ENCODE measurements at places on chromosomes 4 and X.

- no peak for DNase-seq
Measured at GRCh38 chr4:174663216-174663615, 140.9 kb upstream of the HPGD start.

- no peak for DNase-seq
Measured at GRCh38 chrX:57211906-57212305, 74.6 kb upstream of the FAAH2 start.

GRCh38 chr4:75030649-75031235, 97.8 kb downstream of the PARM1 start:
- no peak for DNase-seq

GRCh38 chrX:130179170-130179569, 7.4 kb downstream of the RAB33A start:
- no peak for DNase-seq

GRCh38 chr4:184647266-184648053, 1.8 kb downstream of the CASP3 start:
- DNase-seq = no peak

GRCh38 chr4:161359491-161359890, 804.3 kb downstream of the FSTL5 start:
- DNase-seq = no peak

GRCh38 chrX:21487832-21488231, 113.6 kb downstream of the CNKSR2 start:
- no peak for DNase-seq

DNA sequence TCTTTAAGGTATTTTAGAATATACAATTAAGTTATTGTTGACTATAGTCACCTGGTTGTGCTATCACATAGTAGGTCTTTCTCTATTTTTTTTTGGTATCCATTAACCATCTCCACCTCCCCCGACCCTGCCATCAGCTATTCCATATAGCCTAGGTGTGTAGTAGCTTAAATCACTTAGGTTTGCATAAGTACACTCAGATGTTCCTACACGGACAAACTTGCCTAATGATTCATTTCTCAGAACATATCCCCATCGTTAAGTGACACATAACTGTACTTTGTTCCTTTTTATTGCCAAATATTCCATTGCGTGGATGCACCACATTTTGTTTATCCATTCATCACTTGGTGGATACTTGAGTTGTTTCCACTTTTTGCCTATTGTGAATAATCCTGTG, 67.9 kb downstream of the SLAIN2 start:
- no peak for DNase-seq

DNA sequence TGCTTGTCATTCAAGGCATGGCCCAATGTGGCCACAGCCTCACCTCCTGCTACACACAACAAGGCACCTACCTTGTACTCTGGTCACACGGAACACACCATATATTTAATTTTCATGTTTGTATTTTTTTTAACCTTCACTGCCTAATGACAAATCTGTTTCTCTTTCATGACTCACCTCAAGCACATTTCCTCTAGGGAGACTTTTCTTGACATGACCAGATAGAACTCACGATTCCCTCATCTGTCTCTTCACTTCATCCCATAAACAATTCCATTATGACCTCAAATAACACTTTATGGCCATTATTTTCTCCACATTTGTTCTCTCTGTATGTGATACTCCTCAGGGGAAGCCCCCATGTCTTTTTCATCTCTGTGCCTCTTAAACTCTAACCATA, 11.1 kb downstream of the DRP2 start:
- DNase-seq = no peak

- DNase-seq = no peak
Measured at GRCh38 chrX:1464971-1465285, 12.2 kb upstream of the ASMTL start.

DNA sequence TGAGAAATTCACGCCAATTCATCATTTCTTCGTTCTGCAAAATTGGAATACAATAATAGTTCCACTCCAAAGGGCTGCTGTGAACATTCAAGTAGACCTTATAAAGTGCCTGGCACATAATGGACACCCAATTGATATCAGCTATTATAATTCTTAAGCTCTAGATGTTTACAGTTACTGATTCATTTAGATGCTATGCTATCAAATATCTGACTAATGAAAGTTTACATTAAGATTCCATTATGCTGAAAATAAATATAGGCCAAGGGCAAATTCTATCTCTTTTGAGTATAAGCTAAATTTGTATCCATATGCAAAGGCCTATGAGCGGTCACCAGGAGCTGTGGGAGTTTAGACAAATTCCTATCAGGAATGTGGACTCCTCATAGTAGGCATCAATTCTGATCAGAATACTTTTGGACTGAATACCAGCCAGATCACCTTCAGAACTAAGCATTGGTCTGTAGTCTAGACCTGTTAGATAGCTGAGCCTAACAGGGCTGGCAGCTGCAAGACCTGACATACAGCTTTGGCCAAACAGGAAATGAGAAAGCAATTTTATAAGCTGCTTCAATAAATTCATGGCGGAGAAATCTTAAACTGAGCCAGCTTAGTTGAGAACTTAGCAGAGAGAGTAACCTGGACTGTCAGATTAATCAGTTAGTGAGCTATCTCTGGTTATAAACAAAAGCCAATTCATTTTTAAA, 384.3 kb upstream of the ACTRT1 start:
- no peak for DNase-seq

DNA sequence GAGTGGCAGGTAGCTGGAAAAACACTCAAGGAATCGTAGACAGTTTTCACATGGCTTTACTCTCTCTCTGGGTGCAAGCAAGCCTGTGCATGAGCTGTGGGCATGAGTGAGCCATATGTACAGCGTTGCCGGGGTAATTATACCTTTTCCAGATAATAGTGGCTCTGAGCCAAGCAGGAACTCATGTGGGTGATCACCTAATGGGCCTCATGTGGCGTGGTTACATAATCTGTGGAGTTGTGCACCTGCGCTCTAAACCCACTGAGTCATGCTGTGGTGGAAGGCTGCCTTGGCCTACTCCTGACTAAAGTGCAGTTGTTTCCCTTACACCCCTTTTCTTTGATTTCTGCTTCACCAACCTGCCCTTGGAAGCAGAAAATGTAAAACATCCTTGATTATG, 1564.5 kb upstream of the PCDH10 start:
- no peak for DNase-seq

DNA sequence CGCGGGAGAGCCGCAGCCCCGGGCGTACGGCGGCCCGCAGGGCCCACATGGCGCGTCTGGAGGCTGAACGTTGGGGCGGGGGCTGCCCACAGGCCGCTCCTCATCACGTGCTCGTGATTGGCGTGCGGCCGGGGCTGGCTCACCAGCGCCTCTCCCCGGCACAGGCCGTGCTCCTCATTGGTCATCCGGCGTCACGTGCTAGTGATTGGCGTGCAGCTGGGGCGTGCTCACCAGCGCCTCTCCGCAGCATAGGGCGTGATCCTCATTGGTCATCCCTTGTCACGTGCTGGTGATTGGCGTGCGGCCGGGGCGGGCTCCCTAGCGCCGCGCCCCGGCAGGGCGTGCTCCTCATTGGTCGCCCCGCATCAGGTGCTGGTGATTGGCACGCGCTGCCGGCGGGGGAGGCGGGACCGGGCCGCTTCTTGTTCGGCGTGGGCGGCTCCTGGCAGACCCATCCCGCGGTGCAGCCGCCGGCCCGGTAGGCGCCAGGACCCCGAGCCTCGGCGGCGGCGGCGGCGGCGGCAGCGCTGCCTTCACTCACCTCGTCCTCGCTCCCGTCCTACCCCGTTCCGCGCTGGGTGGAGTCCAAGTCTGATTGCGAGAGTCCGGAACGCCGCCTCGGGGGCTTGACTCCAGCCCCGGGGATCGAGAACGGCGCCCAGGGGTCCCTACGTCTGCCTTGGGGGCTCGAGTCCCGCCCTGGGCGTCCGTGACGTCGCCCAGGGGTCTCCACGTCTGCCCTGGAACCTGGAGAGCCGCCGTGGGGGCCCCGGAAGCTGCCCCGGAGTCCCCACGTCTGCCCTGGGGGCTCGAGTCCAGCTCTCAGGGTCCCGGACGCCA, at the start of gene GTPBP6:
Gene GTPBP6 (minus strand): TSS at position 58 of the 840 bp plus-strand sequence. CDS start 9 bp downstream, at position 49.
- DNase-seq = peak; percentile 98

DNA sequence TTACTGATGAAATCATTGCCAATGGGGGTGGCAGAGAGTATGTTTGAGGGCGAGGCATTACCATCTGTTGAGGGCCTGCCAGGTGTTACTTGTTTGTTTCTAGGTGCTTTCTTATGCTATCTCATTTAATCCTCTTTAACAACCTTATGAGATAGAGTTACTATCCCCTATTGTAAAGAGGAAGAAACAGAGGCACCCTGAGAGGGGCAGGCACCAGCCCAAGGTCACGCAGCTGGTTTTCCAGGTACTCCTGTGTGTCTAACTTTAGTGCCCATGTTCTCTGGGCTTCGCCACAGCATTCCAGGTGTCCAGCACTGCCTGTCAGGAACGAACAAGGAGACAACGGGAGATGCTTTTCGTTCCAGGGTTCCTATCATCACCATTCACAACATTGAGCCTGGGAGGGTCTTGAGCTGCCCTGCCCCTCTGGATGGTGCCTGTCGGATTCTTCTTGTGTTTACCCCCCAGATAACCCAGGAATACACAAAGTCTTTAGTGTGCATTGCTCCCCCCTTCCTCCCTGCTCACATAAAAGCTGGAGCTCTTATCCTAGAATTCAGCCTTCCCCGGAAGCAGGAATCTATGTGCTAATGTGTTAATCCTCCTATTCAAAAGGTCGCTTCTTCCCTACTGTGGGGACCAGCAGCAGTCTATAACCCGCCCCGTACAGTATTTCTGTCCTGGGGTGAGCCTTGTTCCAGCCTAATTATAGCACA, 24.9 kb upstream of the GPC4 start:
- DNase-seq = no peak

DNA sequence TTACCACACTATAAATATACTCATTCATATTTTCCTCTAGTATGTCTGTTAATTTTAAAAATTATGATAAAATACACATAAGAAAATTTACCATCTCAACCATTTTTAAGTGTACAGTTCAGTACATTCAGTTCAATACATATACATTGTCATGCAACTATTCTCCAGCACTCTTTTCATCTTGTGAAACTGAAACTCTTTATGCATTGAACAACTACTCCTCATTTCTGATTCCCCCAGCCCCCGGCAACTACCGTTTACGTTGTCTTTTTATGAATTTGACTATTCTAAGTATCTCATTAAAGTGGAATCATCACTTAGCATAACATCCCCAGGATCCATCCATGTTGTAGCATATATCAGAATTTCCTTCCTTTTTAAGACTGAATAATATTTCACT, 8.7 kb downstream of the SMARCAD1 start:
- DNase-seq = no peak

- DNase-seq = no peak
Measured at GRCh38 chrX:46819136-46819535, 17.7 kb upstream of the RP2 start.

- no peak for DNase-seq
Measured at GRCh38 chr4:61762722-61763627, 562.8 kb downstream of the ADGRL3 start.

DNA sequence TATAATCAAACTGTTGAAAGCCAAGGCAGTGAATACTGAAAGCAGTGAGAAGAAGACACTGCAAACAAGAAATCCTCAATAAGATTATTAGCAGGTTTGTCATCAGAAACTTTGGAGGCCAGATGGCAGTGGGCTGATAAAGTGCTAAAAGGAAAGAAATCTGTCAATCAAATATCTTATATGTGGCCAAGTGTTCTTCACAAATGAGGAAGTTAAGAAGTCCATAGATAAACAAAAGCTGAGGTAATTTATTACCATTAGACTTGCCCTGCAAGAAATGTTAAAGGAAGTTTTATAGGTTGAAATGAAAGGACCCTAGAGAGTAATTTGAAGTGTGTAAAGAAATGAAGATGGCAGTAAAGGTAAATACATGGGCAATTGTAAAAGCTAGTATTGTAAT, 586.6 kb downstream of the RAPGEF2 start:
- DNase-seq = no peak

- DNase-seq = no peak
Measured at GRCh38 chr4:4837316-4837715, 22.1 kb upstream of the MSX1 start.

GRCh38 chrX:100944601-100945000, 15.9 kb upstream of the XKRX start:
- DNase-seq = no peak

GRCh38 chr4:1177274-1178141, 5.1 kb upstream of the SPON2 start:
- DNase-seq = no peak

DNA sequence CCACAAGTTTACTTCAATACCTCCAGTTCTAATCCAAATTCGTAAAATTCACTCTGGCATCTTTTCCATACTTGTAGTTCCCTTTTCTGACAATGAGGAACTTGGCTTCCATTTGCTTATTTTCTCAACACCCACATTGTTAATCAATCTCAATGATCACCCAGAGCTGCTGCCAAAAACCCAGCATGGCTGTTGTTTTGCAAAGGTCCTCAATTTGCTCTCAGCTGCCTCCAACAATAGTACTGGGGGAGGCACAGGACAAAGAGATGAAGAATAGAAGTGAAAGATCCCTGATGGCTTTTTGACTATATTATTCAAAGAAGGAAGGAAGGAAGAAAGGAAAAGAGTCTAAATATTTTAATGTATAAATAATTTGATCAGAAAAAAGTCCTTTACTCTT, 847.8 kb downstream of the RAPGEF2 start:
- no peak for DNase-seq

GRCh38 chr4:100960232-100960631, 387.1 kb downstream of the PPP3CA start:
- no peak for DNase-seq

DNA sequence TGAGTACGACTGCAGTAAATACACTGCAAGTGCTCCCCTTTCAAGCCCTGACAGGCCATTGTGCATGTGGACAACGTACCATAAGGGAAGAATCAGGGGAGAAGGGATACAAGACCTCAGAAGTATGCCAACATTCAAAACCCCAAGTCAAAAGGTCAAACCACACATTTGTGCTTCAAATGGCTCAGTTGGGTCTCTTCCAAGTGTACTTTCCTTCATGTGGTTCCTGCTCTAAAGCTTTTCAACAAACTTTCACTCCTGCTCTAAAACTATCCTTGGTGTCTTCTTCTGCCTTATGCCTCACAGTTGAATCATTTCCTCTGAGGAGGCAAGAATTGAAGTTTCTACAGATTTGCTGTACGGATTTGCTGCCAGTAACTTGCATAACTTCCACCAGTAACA, 305.7 kb upstream of the SLIT2 start:
- no peak for DNase-seq

- no peak for DNase-seq
Measured at GRCh38 chr4:5785806-5786680, 75.0 kb downstream of the EVC start.

- DNase-seq = no peak
Measured at GRCh38 chrX:75155447-75155826, 646 bp downstream of the ABCB7 start.

DNA sequence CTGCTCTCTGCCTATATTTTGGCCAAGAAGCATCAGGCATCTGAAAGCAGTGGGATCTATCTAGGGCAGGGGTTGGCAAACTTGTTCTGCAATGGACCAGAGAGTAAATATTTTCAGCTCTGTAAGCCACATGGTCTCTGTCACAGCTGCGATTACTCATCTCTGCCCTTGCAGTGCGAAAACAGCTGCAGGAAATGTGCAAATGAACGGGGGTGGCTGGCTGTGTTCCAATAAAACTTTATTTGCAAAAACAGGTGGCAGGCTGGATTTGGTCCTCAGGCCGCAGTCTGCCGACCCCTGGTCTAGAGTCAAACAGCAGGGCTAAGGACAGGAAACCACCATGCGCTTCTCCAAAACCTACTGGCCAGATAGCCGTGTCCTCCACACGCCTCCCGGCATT, 48.6 kb downstream of the ACOX3 start:
- no peak for DNase-seq

Data from activated CD8-positive, alpha-beta memory T cell treated with anti-CD3 and anti-CD28 coated beads for 1 hour (primary cell).